ELR (cell line): ENCODE measurements at places on chromosomes 2 and 18.

DNA sequence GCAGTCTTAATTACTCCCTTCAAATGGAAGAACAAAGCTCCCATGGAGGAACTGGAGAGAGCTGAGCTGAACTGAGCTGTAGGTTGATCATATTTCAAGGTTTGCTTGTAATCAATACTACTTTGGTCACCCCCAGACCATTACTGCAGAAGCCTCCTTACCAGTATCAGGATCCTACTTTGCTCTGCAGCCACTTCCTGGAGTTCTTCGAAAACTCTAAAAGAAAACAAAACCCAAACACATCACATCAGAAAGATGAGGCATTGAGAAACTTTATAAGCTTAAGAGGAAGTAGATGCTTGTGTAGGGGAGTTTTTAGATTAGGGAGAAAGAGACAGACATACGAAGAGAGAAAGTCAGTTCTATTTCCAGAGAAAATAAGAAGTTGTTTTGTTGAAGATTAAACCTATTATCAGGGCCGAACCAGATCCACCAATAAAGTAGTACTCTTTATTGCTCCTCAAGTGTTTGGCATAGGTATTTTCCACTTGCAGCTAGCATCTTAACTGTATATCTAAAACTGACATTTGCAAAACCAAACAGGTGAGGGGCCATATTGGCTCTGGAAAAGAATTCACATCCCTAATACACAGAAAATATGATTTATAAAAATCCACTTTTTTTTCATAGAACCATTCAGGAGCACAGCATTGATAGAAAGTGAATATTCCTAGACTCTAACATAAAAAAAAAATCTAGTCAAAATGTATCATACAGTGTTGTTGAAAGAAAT, 166.9 kb upstream of the KLF7 start:
- no peak for DNase-seq

DNA sequence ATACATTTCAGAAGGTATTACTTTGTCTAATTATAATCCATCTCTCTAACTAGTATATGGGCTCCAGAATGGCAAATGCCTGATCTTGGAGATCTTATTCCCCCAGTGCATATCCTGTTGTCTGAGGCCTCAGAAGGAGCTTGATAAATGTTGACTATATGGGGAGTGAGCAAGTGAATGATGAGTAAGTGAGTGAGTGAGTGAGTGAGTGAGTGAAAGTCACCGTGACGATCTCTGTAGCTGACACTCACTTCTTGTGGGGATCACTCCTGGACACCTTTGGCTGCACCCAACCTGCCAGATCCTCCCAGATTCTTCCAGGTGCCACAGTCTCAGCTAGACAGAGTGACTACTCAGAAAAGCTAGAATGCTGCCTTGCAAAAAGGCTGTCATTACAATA, 2.8 kb downstream of the XDH start:
- DNase-seq = peak; percentile 45

DNA sequence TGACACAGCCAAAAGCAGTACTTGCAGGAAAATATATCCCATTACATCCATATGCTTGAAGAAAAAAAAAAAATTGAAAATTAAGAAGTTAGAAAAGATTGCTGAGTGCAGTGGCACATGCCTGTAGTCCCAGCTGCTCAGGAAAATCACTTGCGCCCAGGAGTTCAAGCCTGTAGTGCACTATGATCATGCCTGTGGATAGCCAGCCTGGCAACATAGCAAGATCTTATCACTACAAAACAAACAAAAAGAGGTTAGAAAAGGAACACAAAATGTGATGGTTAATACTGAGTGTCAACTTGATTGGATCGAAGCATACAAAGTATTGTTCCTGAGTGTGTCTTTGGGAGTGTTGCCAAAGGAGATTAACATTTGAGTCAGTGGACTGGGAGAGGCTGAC, 361.9 kb downstream of the NYAP2 start:
- no peak for DNase-seq

DNA sequence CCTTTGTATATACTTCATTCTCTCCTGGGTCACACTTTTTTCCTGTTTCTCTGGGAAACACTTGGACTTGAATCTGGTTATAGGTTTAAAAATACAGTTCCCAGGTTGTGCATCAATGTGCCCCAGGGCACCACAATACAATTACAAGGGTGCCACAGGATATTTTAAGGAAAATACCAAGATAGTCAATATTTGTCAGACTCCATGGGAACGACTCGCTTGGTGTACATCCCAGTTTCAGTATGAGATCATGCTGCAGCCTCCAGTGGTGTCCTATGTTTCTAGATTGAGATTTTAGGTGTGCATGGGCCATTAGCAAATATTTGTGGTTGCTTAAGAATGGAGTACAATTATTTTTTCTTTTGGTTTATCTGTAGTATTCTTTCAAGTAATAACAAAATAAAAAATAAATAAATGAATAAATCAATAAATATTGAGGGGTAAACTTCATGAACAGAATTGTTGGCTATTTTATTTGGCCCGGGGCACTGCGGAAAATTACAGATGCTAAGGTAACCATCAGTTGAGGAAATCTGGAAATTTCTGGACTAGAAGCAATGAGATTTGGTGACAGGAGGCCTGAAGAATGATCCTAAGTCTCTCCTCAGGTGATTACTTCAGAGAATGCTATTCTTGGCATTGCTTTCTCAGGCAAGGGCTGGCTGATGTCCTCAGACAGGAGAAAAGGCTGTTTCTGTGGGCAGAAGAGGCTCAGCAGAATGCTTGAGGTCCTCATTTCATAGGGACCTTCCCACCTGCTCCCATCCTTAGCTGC, 649.3 kb upstream of the SOX11 start:
- DNase-seq = no peak
